NCI-H2107 (cell line): ENCODE measurements at places on chromosomes 1 and 21.

DNA sequence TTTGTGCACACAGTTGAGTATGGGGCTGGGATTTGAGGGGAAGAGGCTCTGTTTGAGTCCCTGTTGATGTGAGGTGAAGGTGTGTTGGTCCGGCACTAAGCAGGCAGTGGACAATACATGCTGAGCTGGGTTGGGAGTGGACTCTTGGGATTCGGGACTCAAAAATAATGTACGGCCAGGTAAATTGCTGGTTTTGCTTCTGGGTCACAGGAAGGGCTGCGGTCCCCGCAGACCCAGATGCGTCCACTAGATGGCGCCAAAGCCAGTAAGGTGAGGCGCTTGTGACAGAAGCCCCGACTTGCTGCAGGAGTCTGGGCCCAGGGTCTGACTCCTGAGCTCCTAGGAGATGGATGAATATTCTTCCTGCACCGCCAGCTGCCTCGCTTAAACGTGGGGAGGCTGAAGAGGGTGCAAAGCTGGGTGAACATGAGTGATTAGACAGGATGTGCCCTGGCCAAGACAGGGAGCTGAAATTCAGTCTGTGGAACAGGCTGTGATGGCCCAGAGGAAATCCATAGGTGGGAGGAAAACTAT lies 61.4 kb downstream of the ACBD3 start:
- DNase-seq: peak; percentile 88

- DNase-seq: no peak
Observed at GRCh38 chr1:183058851-183059502, 35.8 kb downstream of the LAMC1 start.

DNA sequence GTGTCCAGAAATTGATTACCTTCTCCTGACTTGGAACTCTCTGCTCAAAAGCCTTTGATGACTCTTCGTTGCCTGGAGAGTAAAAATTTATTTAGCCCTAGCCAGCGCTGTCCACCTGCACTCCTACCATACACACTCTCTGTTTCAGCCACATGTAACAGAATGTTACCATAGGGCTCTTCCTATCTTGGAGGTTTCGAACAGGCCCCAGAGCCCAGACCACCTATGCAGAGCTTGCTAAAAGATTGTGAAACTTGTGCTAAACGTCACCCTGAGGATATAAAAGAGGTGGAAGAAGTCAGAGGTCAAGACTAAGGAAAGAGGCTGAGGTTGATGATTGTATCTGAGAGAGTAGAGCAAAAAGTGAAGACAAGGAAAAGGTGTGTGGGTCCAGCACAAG lies 237.0 kb upstream of the HOOK1 start:
- DNase-seq: no peak

DNA sequence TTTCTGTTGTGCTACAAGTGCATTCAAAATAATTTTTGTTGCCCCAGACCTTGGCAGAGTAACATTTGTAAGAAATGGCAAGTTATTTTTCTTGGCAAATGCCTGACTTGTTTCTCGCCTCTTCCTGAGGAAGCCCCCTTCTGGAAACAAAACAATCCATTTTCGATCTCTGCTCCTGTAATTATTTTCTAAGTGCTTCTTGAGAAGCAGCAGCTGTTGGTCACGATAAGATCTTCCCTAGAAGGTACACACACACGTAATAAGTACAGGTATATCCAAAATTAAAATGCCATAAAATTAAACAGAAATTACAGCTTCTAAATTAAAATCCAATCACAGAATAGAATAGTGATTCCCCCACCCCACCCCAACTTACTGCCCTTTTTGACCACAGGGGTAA lies 47.3 kb downstream of the LPGAT1 start:
- no peak for DNase-seq

DNA sequence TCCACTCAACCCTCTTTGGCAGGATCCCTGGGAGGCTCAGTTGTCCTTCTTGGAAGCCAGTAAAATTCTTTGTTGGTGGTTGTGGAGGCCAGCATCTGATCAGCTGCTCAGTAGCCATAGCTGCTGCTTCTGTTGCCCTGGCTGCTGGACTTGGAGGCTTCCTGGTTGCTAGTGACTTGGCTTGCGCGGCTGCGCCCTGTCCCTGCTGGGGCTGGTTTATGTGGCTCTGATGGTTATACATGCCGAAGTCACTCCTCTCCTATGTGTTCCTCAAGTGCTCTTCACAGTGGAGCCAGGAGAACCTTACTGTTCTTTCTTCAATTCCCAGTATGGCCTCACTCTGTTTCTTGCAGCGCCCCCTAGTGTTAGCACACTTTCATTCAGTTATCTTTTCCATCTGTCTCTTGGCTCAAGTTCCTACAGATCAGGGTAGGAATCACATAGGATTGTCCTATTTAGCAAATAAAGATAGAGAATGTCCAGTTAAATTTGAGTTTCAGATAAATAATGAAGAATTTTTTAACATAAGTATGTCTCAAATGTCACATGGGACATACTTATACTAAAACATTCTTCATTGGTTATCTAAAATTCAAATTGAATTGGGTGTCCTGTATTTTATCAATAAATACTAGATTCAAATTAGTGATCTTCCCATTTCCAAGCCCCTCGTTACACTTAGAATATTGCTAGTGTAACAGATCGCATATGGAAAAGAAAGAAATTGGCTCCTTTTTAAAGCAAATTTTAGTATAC lies 176.5 kb downstream of the TGFB2 start:
- DNase-seq: peak; percentile 33
